ENCODE measurements at places on chromosomes 12 and 14.

GRCh38 chr12:64099397-64099796, 122.7 kb downstream of the KICS2 start:
- no peak for DNase-seq

DNA sequence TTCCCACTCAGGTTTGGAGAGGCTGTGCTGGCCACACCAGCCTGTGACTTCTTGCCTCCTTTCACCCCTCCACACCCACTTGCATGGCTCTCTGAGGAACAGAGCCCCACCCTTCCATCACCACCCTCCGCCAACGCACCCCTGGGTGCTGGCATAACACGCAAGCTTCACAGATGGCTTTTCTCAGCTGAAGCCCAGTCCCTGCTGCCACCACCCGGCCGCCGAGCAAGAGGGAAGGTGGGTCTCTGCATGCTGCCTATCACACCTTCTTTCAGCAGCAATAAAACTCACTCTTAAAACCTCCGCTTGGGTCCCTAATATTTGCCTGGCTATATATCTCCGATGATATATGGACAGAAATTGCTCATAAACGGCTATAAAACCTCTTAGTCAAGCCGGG, 41.6 kb downstream of the SMUG1 start:
- DNase-seq = no peak

DNA sequence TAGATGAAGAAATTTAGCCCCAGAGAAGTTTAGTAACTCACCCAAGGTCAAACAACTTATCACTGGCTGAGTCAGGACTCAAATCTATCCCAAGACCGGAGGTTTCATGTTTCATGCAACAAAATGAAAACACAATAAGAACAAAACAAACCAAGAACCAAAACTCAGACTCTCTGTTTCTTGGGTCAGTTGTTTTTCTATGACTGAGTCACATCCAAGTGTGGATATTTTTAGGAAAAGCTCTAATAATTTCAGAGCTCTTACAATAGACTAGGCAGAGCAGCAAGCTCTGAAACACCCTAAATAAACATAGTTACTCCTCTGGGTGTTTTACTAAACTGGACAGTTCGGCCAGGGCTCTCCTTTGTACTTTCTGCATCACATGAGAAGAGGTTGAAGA, 87.6 kb upstream of the PRB2 start:
- DNase-seq = no peak

GRCh38 chr14:67984274-67984673, 164.7 kb downstream of the RAD51B start:
- DNase-seq = no peak

DNA sequence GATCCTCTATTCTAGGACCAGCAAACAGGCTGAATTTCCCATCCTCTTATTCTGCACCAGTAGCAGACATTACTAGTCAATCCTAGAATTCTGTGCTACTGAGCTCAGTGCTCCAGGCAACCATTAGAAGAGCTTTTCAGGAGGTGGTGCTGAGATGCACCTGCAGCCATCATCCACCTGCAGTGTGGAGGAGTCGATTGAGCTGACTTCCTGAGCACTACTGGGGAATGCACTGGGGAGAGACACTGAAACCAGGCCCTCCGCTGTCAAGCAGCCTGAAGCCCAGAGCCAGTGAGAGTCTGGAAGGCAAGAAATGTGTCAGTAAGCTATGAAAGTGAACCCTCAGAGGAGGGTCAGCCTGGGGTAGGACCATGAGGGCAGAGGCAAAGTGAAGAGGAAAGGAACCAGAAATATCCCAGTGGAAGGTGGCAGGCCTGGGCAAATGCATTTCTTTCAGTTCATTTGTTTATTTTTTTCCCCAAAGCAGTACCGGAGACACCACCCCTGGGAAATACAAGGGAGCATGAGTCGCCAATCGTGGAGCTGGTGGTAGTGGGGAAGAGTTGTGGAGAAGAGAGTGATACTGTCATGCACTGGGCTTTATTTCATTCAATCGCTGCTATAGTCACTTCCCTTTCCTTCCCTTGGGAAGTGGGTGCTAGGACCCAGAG, 23.0 kb upstream of the SERPINA4 start:
- DNase-seq = no peak

- no peak for DNase-seq
These were observed 351.3 kb downstream of the ZFP36L1 start for GRCh38 chr14:68441542-68441941.

DNA sequence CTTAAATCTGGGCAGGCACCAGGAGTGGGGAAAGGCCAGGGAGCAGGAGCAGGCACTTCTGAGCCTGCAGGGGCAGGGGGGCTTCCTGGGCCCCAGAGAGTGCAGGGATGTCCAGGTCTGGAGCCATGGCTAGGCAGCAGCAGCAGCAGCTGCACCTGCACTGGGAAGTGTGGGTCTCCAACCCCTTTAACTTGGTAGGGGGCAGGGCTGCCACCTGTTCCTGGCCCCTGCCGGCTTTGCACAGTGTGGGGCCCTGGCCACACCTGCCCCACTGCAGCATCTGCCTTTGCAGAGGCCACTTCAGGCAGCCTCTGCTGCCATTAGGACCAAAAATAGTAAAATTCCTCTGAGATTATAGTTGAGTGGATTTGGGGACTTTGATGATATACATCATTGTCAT, 138.5 kb downstream of the SLC16A7 start:
- DNase-seq = no peak

GRCh38 chr12:6352193-6353173, 10.6 kb upstream of the TNFRSF1A start:
- DNase-seq = no peak

GRCh38 chr12:25884920-25885234, 73.6 kb upstream of the RASSF8 start:
- DNase-seq = no peak

DNA sequence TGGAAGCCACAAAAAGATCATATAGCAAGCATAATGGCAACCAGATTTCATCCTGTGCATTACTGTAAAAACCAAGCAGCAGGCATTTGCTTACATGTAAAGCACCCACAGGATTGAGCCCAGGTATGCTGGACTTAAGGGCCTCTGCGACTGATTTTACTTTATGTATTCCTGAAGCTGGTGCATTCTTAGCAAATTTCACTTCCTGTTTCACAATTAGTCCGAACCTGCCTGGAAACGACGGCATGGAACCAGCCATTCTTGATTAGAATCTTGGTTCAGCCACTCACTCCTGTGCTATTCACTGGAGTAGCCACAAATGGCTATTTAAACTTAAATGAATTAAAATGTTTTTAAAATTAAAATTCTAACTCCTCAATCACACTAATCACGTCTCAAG, 239.2 kb downstream of the NUAK1 start:
- DNase-seq = peak; percentile 53

DNA sequence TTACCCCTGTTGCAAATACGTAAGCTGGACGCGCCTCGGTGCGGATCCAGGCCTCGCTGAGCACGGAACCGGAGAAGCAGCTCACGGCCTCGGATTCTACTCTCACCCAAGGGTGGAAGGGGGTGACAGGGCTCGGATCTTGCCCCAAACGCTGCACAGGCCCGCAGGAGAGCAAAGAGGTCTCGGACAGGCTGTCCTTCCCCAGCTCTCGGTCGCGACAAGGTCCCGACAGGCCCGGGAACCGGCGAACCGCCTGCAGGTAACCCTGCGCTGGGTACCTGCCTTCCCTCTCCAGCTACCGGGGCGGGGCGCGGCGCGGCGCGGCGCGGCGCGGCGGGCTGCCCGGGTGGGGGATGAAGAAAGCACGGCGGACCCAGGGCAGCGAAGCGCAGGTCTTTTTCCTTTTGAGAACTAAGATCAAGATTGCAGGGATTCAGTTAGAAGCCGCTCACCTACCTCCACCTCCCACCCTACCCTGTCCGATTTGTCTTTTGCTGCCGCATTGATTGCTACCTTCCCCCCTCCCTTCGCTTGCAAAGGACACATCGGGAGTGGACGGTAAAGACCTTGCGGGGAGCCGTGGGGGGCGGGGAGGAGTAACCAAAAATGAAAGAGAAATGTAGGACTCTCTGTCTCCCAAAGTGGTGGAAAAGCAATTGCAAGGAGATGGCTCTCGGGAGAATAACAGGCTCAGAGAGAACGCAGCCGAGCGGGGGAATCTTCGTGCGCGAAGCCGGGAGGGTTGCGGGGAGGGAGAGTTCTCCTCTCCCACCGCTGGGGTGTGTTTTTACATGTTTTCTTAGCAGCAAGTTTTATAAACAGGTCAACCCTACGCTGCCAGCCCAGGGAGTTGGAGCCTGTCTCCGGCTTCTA, 8.4 kb upstream of the TBX3 start:
- no peak for DNase-seq

GRCh38 chr12:58877243-58877743, 43.0 kb downstream of the LRIG3 start:
- no peak for DNase-seq

DNA sequence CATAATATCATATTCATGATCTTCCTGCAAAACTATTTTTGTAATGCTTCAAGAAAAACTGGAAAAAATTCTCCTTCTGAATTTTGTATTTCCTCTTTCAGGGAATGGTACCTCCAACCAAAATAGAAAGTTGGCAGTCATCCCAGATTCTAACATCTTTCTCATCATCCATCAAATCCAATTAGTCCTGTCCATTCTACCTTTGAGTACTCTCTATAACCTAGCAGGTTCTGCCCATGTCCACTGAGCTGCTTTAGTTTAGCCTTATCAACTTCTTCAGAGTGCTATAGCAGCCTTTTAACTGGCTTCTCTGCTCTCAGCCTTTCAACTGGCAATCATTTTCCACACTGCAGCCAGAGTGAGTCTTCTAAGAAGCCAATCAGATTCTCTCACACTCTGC, 236.2 kb downstream of the AKAP6 start:
- DNase-seq = no peak

GRCh38 chr12:94969424-94969823, 34.1 kb downstream of the NDUFA12 start:
- DNase-seq = no peak

GRCh38 chr14:61106959-61107641, 126.1 kb downstream of the SLC38A6 start:
- DNase-seq = peak; percentile 13

- no peak for DNase-seq
These were observed 75.1 kb upstream of the NUDT4 start for GRCh38 chr12:93302331-93303229.

- no peak for DNase-seq
These were observed 207.0 kb downstream of the ATP23 start for GRCh38 chr12:58148405-58148804.

DNA sequence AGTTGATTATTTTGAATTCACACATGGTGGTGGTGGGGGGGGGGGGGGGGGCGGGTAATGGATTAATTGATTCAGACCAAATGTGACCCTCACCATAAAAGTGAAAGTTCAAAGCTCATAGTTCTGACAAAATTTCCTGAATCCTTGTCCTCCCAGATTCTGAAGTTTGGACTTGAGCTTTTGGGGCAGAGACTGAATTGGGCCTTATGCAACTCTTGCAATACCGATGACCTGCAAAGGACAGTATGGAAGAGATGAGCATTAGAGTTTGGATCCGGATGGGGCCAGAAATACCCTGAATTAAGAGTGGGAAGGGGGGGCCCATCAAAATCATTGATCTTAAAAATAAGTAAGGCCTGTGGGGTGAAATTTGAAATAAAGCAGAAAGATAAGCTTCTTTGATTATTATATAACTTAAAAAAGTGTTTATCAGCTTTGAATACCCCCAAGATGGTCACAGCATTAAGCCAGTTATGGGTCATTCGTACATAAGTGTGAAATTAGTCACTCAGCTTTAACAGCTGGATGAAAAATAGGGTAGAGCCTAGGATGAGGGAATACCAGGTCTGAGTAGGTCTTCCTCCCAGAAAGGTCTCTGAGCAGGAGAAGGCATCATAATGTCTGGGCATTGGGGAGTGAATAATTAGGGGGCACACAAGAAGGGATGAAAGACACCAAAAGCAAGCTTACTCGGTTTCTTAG, 2.1 kb upstream of the PYGL start:
- no peak for DNase-seq

GRCh38 chr12:70876952-70877351, 43.6 kb downstream of the PTPRR start:
- DNase-seq = no peak

DNA sequence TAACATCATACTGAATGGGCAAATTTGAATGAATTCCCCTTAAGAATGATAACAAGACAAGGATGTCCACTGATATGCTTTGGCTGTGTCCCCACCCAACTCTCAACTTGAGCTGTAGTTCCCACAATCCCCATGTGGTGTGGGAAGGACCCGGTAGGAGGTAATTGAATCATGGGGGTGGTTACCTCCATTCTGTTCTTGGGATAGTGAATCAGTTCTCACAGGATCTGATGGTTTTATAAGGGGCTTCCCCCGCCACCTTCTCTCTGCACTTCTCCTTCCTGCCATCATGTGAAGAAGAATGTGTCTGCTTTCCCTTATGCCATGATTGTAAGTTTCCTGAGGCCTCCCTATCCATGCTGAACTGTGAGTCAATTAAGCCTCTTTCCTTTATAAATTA, 29.3 kb downstream of the MED6 start:
- no peak for DNase-seq

- no peak for DNase-seq
These were observed 375.1 kb downstream of the GRIN2B start for GRCh38 chr12:13606290-13606689.

DNA sequence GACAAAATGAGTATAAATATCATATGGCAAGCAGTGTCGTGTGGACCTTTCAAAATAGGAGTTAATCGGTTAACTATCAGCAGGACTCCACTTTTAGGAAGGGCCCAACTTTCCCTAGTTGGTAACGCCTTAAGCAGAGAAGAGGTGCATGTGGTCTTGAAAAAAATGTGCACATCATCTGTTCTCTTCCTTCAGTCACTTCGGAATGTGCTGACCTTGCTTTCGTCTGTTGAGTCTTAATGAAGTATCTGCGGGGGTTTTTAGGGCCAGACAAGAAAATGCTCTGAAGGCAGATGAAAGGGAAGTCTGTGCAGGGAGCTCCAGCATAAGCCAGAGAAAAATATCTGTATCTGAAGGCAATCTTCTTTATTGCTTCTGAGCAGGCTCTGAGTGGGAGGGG, 185.2 kb downstream of the AEBP2 start:
- peak; percentile 26 for DNase-seq

DNA sequence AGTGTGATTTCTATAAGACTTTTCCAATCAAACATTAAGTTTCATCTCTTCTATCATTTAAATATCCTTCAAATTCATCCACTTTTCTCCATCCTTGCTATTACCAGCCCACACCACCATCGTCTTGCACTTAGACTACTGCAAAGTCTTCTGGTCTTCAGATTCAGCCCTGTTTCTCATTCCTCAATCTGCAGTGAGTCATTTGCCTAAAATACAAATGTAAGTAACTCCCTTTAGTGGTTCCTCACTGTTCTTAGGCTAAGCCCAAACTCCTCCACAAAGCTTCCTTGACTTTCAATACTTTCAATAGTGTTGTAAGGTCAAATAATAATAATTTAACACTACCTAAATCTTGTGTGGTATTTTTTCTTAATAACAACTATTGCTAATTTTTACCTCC, 83.3 kb downstream of the PLEKHG7 start:
- DNase-seq = no peak

- no peak for DNase-seq
These were observed 10.1 kb upstream of the CEBPE start for GRCh38 chr14:23128969-23129758.

GRCh38 chr14:55441286-55441685, 870 bp upstream of the TBPL2 start:
- no peak for DNase-seq

- DNase-seq = no peak
These were observed 18.2 kb upstream of the RD3L start for GRCh38 chr14:103960457-103961055.
